ENCODE measurements at places on chromosomes 5 and 9. TPM values are rescaled to one million over a fixed set of nuclear protein-coding genes. Genes with fewer than 3 reads are reported as not detected.

DNA sequence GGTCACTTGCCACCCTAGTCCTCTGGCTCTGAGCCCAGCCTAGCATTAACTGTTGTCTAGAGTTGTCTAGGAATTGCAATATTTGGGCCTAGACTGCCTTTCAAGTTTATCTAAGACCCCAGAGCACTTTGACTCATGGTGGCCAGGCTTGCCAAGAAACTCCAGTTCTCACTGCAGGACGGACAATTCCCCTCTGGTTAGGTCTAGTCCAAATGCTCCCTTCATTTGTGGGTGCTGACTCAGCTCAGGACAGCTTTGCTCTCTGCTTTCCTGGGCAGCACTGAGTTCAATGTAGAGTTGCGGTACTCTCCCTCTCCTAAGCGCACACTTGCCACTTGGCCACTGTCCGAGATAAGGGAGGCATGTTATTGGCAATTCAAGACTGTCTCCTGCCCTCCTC, 619.4 kb downstream of the TLE1 start:
- DNase-seq, result no peak

DNA sequence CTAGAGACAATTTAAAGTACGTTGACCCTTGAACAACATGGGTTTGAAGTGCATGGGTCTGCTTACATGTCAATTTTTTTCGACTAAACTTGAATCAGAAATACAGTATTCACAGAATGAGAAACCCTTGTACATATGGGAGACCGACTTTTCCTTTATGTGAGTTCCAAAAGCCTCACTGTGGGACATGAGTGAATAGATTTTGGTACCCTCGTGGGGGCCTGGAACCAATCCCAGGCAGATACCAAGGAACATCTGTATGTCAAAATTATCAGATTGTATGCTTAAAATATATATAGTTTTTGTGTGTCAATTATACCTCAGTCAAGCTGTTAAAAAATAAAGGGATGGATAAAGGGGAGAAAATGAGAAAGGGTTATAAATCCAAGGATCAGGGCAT, 78.7 kb upstream of the MAN2A1 start:
- DNase-seq, result no peak

Gene INIP
- total RNA-seq, result 20.5 TPM

GRCh38 chr5:60495644-60496520, 204.1 kb downstream of the DEPDC1B start:
- DNase-seq, result peak; percentile 43

GRCh38 chr9:92384375-92384774, 20.0 kb downstream of the OGN start:
- DNase-seq, result no peak

GRCh38 chr9:135515083-135515951, 5.9 kb upstream of the LCN1 start:
- DNase-seq, result no peak

Gene CAMK2A
- 42.6 TPM for total RNA-seq

DNA sequence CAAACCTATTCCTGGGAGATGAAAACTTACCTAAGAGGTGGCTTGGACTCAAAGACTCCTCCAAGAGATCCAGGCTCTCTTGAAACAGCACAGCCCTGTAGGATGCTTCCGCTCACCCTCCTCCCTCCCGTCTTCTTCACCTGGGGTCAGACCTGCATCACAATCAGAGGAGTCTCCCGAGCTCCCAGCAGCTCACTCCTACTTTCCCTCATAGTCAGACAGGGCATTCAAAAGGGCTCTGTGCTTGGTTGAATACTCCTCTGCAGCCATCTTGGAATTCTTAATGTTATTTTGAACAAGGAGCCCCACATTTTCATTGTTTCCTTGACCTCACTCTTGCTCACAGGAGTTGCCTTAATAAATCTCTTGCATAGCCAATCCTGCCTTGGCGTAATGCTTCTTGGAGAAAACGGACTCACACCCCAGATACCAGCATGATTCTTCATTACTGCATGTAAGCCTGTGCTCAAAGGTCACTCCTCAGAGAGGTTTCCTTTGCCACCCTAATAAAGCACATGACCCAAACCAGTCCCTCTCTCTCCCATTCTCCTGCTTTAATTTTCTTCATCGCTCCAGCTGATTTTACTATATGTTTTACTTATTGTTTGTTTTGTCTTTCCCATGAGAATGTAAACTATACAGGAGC, 47.1 kb upstream of the IFNK start:
- DNase-seq, result no peak

Gene ACOT12
- total RNA-seq, result not detected

DNA sequence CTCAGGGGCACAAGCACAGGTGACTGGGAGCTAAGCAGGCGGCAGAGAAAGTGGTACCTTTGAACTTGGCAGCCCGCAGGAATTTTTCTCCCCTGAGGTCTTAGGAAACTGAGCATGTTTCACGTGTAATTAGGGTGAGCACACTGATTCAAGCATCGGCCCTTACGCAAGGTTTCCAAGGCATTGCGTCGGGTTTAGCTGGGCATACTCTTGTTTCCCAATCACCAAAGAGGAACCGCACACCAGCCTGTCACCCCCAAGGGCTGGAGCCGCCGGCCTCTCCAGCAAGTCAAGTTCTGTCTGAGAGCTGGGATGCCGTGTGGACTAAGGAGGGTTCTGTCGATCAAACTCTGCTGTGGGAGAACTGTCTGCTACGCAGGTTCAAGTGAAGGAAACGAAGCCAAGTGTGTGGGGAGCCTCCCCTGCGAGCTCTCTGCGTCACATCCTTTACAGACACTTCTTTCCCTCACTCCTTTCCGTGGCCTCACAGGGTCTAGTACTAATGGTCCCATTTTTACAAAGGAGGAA, 53.0 kb downstream of the ERGIC1 start:
- DNase-seq, result peak; percentile 83

DNA sequence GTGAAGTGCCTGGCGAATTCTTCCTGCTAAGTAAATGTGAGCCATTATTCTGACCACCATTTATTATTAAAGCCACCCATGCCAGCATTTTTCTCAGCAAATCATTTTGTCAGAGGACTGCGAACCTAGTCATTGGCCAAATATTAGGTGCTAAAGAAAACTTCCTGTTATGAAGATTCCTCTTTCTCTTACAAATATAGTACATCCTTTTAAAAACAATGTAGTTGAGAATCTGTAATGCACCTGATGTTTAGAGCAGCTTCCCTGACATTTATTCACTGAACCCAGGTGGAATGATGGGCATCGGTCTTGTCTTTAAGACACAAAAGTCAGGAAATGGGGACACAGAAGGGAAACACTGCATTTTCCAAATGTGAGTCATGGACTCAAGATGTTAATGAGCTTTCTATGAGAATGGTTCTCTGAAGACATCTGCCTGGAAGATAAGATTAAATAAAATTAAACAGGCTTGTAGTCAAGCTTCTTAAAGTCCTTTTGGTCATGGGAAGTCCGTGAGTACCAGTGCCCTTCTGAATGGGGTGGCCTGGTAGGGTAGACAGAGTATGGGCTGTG, 290.6 kb downstream of the FBXL7 start:
- no peak for DNase-seq

GRCh38 chr5:57549566-57549965, 67.0 kb upstream of the ACTBL2 start:
- peak; percentile 27 for DNase-seq

DNA sequence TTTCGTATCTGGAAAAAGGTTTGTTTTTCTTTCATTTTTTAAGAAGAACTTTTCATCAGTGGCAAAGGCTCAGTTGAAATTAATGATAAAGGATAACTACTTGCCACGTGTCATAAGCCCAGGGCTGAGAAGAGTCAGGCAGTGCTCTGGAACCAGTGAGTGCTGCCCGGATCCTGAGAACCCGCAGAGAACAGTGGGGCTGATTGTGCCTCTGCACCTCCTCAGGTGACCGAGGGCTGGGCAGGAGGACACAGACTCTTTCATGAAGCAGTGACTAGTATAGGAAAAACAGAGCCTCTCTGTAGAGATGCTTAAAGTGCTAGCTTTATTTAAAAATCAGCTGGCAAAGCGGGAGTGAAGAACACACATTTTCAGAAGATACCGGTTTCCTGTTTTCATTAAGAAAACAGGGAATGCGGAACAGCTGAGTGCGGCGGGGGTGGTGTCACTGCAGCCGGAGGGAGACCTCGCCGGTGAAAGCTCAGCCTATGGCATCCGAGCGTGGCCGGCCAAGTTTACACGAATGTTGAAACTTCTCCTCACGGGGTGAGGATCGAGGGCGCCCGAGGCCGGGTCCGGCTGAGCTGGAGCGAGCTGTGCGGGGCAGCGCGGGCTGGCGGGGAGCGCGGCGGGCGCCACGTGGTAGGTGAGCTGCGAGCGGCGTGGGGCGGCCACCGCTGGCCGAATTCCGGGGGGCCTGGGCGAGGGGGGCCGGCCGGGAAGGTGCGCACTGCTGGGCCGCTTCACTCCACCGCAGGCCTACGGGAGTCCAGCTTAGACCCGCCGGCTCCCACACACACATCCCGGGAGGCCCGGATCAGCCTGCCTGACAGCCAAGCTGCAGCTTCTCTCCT, 134.7 kb upstream of the DMRT1 start:
- peak; percentile 72 for DNase-seq

Gene ICE1
- 47.5 TPM for total RNA-seq

Gene STK32A
- 0.62 TPM for total RNA-seq

- peak; percentile 85 for DNase-seq
Measured at GRCh38 chr5:180170106-180170809, 38.8 kb downstream of the RASGEF1C start.

GRCh38 chr5:75690669-75691068, 26.6 kb downstream of the POC5 start:
- no peak for DNase-seq

Gene TIMD4
- total RNA-seq, result not detected

Gene MLANA
- total RNA-seq, result not detected

GRCh38 chr5:148509893-148510292, 126.1 kb downstream of the FBXO38 start:
- no peak for DNase-seq

DNA sequence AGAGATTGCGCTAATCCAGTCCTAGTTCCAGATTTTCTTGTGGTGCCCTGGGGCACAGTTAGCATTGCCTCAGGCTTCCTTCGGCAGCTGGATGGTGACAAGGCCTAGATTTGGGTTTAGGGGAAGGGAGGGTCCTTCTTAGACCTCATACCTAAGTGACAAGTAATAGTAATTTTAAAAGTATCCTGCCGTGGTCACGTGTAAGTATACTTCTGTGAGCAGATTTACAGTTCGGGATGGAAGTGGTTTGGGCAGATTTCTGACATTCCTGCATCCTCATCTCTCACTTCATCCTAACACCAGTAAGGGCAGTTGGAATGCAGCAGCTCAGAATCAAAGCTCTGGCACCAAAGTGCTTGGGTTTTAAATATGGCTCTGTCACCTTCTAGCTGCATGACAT, 71.6 kb downstream of the LRRC70 start:
- DNase-seq, result no peak

DNA sequence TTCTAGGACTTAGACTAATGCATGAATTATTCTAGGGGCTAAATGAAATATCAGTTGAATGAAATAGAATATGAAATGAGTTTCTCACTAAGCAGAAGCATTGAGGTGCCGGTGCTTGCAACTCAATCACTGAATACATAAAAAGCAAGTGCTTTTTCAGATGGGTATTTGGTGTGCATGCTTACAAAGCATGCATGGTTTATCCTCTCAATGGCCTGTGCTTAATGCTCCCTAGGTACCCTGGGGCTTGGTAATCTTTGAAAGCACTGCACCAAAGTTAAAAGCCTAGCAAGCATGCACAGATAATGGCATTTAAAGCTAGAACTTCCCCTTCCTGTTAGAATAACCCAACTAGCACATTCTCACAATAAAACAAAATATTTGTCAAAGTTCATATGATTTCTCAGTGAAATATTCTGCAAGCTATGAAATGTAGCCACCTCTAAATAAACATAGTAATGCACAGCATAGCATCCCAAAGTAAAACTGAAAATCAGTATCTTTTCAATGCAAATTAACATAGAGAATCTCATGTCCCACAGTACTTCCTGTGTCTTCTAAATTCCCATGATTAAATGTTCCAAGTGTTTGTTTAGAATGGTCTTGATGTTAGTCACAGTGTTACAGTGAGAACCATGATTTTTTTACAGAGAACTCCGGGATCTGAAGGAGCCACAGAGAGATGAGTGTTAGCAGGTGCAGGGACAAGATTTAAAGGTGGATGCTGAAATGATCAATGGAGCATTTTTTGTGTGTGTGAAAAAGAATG, 143.4 kb upstream of the CDH6 start:
- no peak for DNase-seq

DNA sequence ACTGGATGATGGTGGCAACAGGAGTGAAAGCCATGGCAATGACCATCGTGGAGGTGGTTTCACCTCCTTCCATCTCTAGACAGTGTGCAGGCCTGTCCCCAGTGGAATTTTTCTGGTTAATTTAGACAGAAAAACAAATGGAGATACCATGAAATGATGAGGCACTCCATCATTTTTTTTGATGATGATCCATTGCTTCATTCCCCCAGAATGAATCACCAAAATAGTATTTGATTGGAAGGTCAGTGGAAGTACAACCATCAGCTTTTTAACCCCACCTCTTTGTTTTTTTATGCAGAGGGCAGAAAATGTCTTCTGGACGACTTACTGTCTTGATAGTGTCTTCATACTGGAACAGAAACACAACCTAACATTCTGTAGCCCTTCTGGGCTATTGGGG, 42.6 kb upstream of the ADRA1B start:
- no peak for DNase-seq

- no peak for DNase-seq
Measured at GRCh38 chr5:181047921-181048320, 7.9 kb downstream of the BTNL9 start.

GRCh38 chr9:113620377-113621161, 157.0 kb downstream of the RGS3 start:
- DNase-seq, result peak; percentile 89

GRCh38 chr9:107242073-107243030, 40.7 kb upstream of the RAD23B start:
- no peak for DNase-seq

DNA sequence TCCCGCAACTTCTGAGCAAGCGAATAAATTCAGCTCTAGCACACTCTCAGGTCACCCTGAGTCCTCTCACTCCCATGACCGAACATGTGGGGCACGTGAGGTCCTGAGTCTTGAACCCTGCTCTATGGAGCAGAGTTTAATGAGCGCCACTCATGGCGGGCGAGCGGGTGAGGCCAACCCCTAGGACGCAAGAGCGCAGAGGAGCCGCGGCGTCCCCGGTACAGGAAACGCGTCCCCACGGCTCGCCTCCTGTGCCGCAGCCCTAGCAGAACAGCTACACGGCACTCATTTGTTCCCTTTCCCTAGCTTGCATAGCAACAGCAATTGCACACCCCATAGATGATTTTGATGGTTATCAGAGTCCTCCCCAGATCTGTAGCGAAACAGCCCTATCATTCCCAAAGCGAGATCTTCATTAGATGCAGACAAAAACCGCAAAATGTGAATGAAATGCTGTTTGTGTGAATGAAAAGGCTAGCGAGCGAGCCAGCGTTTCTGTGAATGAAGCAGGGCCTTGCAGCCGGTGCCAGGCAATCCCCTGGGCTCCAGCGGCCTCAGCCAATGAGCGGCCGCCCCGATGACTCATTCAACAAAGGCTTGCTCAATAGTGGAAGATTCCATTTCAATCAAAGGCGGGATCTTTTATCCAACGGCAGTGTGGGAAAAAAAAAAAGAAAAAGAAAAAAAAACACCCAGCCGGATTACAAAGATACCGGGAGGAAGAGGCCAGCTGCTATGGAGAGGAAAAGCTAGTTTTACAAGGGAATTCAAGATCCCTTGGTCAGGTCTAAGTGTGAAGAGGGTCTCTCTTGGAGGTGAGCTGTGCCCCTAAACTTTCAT, 1.5 kb upstream of the SHC3 start:
- peak; percentile 93 for DNase-seq

GRCh38 chr9:31541721-31542281, 842.6 kb upstream of the ACO1 start:
- DNase-seq, result peak; percentile 59
